Stimulated activated CD4-positive, alpha-beta T cell treated with anti-CD3 and anti-CD28 coated beads, Interleukin-1b, Interleukin-23, amount 100 ng/mL, for 1 hour (primary cell): ENCODE measurements at places on chromosomes 1 and 21.

DNA sequence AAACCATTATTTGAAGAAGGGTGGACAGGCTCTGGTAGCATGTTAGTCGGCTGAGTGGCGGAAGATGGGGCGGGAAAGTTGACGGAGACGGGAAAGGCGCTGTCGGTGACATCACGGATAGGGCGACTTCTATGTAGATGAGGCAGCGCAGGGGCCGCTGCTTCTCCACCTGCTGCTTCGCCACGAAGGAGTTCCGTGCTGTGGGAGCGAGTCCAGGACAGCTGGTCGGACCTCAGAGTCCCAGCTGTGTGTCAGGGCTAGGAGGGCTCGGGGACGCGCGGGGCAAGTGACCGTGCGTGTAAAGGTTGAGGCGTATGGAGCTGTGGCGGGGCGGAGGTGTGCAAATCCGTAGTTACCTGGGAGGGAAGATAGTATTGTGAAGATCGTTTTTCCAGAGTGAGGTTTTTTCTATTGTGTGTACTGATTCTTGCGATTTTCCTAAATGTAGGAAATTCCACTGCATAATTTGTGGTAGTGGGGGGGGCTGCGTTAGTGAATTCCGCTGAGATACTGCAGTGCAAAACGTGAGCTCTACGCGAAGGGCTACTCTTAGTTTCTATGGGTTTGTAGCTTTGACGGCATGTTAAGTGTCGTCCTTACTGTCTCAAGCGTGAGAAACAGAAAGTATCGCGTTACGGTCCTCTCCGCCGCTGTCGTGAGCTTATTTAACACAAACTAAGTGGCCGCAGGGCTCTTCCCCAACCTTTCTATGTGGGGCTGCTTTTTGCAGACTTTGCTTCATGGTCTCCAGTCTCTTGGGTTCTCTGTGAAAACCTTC is 111.2 kb upstream of the NBPF11 start:
- no peak for DNase-seq

DNA sequence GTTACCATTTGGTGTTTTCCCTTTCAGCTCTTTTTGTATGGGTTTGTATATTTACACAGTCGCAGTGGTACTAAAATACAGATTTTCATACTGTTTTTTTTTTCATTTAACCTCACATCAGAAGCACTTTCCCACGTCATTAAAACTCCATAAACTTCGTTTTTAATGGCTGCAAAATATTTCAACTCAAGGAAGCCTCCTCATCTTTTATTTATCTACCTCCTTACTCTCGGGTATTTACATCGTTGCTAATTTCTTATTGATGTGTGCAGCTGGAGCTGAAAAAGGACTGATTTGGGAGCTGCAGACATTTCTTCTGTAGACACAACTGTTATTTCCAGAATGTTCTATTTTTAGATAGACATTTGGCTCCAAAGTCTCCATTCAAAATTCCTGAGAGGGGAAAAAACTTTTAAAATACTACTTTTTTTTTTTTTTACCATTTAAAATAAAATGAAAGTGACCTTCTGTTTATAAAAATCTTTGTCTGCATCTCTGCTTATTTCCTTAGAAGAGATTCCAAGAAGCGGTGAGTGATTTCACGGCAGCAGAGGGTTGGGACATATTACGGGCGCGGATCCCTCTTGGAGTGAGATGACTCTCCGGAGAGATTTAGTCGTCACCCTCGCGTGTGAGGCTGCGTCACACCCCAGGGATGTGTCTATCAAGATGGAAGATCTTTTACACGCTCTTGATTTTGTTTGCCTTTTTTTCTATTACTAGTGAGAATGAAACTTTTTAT is 10.1 kb downstream of the RUNX3 start:
- no peak for DNase-seq

DNA sequence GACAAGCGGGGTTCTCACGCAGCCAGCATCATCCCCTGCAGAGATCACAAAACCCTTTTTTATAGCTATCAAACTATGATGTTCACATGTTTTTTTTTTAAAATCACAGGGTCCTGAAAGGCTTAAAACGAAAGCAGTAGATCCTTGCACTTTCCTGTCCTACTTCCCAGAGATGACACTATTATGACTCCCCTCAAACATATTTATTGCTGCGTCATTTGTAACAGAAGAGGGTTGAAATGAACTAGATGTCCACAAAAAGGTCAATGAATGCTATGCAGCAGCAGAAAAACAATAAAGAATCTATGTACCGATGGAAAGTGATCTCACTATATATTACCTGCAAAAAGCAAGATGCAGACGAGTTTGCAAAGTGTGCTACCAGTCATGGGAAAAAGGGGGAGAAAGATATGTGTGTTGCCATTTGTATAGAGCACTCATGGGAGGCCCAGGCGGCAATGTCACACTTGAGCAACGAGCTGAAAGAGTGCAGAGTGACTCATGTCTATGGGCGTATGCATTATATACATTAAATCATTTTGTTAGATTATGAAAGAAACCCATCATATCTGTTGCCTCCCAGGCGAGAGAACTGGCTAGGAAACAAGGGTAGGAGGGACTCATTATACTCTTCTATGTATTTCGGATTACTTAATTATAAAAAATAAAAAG is 68.9 kb upstream of the PARP1 start:
- DNase-seq, result no peak

DNA sequence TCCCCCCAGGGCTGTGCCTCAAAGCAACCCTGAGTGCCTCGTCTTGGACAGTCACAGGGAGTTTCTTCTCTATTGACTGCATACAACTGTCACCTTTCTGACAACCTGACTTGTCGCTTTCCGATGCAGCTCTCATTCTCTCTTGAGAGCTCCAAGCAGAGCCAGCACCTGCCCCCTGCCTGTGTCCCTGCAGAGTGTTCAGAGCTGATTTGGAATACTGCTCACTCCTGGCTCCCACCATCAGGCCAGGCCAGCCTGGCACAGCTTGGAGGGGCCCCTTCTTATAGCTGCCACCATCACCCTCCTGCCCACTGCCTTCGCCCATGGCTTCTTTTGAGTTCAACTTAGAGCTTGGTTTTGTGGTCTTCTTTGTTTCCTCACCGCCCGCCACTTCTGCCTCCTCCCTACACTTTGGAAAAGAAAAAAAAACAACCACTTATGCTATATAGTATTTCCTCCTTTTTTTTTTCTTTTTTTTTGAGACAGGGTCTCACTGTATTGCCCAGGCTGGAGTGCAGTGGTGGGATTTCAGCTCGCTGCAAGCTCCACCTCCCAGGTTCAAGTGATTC is 12.3 kb downstream of the NCF2 start:
- DNase-seq, result no peak

DNA sequence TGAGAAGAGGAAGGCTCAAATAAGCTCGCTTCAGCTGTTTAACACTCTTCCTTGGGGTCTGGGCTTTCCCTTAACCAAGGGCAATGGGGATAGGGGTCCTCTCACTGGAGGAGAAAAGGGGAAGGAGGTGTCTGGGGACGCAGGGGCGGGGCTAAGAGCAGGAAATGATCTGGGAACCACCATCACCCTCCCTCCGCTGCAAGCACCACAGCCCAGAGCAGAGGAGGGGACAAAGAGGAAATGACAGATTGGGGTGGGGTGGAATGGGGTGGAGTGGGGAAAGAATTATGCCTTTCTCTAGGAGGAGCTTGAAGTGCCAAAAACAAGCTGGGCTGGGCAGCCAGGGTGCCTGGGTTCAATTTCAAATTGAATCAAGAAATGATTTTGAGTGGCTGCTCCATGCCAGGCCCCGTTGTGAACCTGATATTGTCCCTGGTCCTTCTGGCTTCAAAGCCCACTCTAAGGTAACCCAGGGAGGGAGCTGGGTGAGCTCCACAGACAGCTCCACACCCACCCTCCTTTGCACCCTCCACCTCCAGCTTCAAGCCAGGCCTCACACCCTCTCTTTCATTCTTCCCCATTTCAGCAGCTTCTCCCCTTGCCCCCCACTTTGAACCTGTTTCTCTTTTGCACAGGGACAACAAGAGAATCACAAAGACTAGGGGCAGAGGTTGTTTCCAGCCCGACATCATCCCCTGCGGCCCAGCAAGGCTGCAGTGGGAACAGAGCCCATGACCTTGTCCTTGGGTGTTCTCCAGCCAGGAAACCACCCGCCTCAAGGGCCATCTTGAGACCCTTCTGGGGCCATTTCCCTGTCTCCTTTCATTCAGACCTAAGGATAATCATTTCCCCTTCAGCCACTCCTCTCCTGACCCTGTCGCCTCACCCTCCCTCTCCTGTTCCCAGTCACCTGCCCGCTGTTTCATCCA is 1.1 kb downstream of the ARHGAP30 start:
- peak; percentile 55 for DNase-seq

DNA sequence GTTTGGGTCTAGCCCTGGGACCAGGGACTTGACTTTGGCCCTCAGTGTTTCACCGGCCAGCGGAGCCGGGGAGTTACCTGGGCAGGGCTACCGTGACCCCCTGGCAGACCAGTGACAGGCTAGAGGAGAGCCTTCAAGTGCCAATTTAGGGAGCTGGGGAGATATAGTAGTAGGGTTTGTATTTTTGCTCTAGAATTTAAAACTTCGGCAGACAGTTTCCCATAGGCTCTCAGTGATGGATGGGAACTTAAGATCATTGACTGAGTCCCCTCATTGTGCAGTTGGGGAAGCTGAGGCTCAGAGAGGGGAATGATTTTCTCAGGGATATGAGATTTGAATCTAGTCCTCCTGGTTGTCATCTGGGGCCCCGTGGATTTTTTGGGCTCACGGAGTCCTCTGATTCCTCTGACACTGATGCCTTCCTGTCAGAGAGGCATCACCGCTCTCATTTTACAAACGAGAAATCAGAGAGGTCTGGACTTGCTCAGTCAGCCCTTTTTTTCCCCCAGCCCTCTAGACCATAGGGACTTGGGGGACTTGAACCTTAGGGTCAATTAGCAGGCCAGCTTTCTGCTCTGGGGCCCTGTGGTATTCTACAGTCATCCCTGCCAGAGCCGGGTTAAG is 58.3 kb upstream of the ACOT11 start:
- DNase-seq, result no peak

GRCh38 chr1:15848929-15849774 is 1.6 kb downstream of the SPEN start:
- DNase-seq, result peak; percentile 55

DNA sequence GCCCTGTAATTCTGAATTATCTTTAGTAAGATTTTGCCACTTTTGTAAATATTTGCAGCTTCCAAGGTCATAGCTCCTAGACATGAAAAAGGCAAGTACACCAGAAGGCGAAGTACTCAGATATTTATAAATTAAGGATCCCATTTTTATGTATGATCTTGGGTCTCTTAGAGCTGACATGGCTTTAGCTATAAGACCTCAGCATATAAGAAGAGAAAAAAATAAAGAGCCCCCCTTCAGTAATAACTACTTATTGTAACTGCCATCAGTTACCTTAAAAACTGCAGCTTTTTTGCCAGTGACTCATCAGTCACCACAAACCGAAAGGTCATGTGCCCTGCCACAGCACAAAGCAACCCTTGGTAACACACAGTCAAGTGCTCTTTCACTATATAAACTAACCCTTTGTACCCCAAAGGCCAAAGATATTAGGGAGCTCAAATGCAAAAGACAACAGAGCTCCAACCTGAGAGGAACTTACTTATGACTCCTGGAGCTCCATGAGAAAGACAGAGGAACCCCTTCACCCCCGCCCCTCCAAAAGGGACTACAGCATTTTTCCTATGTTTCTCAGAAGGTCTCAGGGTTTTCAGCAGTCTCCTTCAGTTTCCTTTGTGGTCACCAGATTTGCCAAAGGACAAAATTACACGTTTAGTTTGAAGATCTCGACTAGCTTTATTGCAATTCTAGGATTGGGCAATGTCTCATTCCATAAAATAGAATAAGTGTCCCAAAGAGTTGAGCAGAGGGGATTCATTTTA is 219.8 kb upstream of the DUSP10 start:
- no peak for DNase-seq

DNA sequence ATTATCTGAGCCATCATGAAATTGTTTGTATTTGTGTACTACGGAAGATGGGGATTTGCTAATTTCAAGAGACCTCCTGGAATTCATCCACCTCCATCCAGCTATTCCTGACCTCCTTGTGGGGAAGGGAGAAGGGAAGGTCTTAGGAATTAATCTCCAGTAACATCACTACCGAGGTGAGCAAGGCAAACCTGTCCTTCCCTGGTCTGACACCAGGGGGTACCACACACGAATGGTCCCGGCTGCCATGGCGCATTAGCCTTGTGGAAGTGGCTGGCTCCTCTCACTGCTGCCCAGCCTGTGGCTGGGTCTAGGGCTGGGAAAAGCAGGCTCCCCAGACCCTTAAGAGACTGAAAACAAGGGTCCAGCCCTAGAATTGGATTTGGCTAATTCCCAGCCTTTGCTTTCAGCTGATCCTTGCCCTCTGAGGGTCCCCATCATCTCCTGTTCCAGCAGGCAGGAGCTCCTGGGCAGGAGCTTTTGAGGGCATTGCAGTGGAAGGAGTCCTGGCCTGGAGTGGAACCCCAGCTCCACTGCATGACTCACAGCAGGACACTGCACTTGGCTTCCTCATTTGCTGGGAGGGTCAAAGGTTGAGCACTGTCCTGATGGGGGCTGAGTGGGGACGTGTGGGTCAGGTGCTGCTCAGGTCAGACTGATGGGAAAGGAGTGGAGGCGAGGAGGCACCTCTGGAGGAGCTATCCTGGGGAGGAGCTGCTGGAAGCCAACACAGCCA is 34.8 kb downstream of the RIMS3 start:
- no peak for DNase-seq

DNA sequence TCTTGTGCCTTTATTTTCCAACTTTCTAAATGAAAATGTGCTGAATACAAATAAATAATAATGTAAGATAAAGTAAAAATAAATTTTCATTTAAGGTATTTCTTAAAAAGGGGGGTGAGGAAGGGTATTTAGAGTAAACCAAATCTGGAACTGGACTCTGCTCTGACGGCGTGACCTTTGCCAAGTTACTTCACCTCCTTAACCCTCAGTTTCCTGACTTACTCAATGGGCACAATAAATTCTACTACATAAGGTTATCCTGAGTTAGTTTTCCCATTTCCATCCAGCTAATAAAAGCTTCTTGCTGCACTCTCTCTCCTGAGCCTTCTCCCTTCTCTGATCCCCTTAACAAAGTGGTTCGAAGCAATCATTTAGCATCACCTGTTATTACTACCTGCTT is 93.9 kb downstream of the NID1 start:
- no peak for DNase-seq

DNA sequence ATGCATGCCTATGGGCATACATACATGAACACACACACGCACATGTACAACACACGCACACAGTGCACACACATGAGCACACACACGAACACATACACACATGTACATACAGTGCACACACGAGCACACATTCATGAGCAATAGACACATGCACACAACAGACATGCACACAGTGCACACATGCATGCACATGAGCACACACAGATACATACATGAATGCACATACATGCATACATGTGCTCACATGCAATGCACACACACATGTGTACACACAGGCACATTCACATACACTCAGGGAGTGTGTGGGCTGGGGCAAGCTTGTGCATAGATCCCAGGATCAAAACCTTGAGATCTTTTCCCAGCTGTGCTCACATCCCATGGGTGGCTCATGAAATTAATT is 18.9 kb downstream of the CRYAA start:
- DNase-seq, result no peak

- no peak for DNase-seq
These were observed 2.7 kb downstream of the DPT start for GRCh38 chr1:168726281-168726680.
